ENCODE measurements at places on chromosomes 5 and 9.

DNA sequence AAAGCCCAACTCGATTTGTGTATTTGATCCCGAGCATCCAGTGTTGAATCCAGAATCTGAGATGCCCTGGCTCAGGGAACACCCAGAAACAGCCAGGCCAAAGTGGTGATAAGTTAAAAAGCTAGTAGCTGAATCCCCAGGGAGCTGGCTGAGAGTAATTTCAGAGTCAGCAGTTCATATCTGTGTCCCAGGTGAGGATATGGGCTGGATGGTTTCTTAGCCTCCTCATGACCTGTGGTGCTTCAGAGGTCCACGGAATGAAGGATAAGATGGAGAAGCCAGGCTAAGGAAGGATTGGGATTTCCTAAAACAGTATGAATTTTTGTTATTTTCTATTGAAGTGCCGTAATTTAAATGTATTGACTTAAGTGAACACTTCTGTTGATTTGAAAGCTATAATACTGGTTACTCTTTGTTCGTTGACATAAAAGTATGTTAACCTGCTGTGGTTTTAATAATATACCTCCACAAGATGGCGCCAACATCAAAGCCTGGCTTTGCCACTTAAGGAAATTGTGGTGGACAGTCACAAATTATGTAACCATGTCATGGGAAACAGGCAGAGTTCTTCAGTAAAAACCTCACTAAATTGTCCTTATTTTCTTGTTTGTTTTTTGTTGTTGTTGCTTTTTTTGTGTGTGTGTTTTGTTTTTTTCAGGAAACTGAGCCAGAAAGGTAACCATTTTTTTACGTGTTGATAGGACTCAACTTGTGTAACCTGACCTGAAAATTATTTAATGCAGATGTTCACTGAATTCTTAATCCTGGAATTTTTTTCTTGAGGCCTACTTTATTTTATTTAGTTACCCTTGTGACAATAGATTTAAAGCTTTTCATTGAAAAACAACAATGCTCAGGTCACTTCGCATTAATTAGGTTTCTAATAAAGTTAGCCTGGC lies 11.4 kb downstream of the MTAP start:
- DNase-seq = peak; percentile 31

- DNase-seq = peak; percentile 16
Measured at GRCh38 chr5:1174122-1174936, 27.1 kb upstream of the SLC6A19 start.

DNA sequence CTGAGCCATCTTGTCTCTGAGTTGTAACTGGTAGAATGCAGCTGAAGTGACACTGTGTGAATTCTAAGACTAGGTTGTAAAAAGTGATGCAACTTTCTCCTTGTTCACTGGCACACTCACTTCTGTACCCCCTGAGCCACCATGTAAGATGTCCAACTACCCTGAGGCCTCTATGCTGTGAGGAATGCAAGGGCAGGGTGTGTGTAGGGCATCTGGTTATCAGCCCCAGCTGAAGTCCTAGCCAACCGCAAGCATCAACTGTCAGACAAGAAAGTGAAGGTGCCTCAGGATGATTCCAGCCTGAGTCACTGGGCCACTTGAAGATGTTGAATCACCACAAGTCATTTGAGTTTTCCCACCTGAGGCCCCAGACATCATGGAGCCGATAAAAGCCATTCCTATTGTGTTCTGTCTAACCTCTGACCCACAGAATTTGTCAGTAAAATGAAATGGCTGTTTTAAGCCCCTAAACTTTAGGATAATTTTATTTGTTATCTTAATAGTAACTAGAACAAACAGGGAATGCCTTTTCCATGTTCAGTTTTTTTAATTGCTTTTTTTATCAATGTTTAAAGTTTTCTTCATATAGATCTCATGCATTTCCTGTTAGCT lies 18.7 kb upstream of the RHOBTB3 start:
- peak; percentile 49 for DNase-seq

DNA sequence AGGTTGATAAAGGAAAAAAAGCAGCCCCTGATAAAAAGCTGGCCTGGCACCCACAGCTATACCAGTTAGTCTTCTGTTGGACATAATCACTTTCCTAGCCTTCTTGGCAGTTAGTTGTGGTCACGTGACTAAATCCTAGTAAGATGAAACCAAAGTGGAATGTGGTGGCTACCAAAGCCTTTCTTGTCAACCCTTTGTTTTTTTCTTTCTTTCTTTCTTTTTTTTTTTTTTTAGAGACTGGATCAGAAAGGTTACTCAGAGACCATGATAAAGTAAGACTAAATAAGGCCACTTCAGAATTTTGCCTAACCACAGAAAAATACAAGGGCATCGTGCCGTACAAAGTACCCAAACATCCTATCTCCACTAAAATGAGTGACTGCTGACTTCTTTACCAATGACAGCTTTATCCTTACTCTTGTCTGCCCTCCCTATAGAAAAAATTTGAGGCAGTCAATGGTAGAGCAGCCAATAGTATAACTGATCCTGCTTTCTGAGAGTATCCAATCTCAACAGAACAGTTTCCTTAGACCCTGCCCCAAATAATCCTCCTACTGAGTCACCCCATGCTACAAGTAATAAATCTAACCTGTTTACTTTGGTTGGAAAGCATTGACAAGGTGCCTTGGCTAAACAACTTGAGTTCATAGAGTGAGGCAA lies 14.2 kb upstream of the KIF27 start:
- no peak for DNase-seq

GRCh38 chr5:37005946-37006540 lies 129.5 kb downstream of the NIPBL start:
- no peak for DNase-seq

- no peak for DNase-seq
Measured at GRCh38 chr5:92206681-92207080, 823.6 kb upstream of the ARRDC3 start.

DNA sequence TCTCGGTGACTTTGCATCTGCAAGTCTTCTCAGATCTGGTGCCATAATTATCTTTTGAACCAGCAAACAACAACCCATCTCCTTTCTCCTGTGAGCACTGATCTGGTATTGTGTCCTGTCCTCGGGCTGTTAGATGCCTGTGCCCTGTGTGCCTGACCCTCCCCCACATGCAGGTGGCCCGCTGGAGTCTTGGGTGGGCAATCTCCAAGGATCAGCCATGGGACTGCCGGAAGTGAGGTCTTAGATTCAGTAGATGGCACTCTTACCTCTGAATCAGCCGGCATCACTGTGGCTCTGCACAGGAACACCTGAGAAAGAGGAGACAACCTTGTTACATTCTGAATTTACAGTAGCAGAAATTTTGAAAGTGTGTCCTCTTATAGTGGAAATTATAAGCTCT lies 172.4 kb downstream of the IRX2 start:
- DNase-seq = no peak

DNA sequence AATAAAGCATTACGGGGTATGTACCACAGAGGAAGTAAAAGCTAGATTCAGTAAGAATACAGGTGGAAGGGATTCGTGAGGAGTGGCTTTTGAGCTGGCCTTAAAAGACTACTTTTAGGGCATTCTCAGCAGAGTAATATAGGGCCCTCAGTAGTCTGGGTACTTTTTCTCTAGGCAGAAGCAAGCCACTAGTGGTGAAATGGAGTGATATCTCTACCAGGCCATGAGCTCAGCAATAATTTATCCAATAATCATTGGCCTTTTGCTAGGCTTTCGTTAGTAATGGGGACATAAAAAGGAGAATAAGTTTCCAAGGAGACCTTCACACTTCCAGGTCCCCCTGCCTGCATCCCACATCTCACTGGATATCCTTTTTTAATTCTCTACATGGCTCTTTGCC lies 1.7 kb downstream of the POLR3G start:
- DNase-seq = no peak

GRCh38 chr9:131385296-131385695 lies 8.6 kb upstream of the PRRC2B start:
- DNase-seq = no peak

DNA sequence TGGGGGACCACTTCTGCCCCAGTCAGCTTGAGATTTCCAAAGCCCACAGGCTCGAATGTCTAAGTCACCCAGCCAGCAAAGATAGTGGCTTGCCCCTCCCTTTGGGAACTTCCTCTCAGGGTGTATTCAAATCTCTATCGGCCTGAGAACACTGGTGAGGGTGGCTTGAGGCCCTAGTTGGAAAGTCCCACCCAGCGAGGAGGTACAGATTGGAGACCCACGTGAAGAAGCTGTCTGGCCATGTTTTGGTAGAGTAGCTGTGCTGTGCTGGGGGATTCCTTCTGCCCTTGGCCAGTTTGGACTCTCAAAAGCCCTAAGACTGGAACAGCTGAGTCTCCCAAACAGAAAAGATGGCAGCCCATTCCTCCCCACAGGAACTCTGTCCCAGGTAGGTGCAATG lies 172.7 kb upstream of the RIOK2 start:
- no peak for DNase-seq

- DNase-seq = no peak
Measured at GRCh38 chr5:87151547-87151946, 116.1 kb upstream of the RASA1 start.

- no peak for DNase-seq
Measured at GRCh38 chr5:138230261-138230660, 17.1 kb upstream of the CDC23 start.

DNA sequence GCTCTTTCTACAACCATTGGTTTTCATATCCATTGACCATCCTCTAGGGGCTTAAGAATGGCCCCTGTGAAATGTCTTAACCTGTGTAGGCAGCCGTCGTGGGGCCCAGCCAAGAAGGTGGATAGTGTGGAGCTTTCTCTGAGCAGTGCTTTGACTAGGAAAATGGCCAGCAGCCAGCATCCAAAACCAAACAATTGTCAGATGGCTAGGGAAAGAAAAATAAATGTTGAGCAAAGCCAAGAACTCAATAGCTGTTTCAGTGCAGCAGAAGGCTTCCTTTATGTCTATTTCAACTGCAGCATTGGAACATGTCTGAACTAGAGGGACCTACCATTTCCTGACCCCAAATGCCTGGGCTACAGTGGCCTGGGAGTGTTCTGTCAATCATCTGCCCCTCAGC lies 374.9 kb downstream of the TLE4 start:
- DNase-seq = no peak

DNA sequence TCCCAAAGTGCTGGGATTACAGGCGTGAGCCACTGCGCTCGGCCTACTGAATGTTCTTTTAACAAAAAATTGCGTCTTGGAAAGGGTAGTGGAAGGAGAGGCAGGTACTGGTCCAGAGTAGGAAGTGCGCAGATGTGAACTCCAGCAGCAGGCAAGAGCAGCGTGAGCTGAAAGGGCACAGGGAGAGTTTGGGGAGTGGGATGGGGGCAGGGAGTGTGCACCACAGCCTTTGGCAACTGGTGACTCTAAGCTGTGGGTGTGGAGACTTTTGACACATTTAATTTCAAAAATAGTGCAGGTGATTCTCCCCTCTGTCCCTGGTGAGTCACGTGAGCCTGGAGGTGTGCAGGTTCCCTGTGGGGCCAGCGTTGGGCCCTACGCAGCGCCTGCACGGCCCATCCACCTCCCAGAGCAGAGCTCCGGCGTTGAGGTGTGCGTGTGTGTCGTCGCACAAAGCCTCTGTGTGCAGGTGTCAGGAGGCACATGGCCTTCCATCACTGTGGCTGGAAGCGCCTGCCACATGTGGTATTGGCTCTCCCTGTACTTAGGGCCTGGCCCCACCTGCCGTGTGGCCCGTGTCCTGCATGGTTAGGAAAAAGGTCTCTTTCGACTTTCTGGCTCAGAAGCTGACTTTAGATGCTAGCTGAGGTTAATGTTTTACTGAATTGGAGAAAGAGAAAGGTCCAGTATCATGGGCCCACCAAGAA lies 11.5 kb downstream of the SQSTM1 start:
- no peak for DNase-seq

DNA sequence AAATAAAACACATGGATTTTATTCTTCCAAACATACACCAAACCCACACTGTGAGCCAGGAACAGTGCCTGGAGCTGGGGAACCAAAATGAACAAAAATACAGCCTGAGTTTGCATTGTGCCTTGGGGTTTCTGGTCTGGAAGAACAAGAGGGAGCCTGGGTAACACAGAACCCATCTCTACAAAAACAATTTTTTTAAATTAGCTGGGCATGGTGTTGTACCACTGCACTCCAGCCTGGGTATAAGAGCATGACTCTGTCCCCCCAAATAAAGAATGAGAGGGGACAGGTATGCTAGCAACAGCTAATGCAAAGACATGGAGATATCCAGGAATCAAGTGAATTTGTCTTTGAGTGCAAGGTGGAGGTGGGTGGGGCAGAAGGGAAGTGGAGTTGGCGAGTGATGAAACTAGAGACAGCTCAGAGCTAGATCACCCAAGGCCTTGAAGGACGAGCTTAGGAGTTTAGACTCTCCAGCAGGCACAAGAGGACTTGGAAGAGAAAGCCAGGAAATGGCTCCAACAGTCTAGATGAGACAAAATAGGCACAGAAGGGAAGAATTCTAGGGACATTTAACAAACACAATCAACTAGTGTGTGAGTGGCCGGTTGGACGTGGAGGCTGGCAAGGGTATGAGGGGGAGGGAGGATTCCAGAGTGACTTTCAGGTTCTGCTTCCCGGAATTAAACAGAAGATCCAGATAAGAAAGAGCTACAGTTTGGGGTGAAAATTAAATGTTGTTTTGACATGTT lies 47.4 kb downstream of the FNBP1 start:
- no peak for DNase-seq

DNA sequence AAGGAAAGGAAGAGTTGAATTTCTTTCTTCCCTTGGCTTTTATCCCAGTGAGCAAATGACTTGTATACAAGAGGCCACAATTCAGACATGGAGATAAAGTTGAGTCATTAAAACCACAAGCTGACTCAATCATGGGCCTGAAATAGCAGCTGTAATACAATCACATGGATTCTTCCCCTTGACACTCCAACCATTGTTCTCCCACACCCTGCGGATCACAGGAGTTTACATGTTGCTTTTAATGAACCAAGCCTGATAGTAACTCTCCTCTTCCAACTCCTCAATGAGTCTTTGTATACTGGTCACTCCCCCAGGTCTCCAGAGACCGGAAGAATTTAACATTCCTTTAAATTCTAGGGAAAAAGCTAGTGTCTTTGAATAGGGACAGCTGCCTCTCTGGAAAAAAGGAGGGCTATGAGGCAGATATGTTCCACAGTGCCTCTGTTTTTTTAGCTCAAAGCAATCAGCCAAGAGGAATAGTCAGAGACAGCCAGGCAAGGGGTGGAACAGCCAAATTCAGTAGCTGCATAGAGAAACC lies 32.4 kb downstream of the PCDHGC5 start:
- no peak for DNase-seq

DNA sequence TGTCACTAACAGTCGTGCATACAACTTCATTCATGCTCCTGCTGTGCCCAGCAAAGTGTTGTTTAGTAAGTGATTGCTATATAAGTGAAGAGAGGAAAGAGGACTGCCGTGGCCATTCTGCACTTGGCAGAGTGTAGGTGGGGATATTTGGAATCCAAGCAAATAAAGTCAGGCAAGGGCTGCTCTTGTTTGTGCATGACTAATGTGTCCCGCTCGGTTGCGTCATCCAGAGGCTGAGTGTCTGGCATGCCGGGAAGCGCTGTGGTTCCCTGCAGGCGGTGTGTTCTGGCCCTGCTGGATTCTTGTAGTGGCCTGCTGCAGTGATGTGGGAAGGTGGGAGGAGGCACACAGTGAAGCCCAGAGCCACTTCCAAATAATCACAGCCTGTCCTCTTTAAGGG lies 136.9 kb upstream of the ANKH start:
- DNase-seq = no peak

- DNase-seq = no peak
Measured at GRCh38 chr5:59342181-59342580, 551.3 kb downstream of the PDE4D start.

GRCh38 chr5:95966005-95966404 lies 4.4 kb upstream of the ELL2 start:
- DNase-seq = no peak
